Daoy (cell line): ENCODE measurements at places on chromosomes 7 and 10. TPM values are rescaled to one million over a fixed set of nuclear protein-coding genes. Genes with fewer than 3 reads are reported as not detected.

DNA sequence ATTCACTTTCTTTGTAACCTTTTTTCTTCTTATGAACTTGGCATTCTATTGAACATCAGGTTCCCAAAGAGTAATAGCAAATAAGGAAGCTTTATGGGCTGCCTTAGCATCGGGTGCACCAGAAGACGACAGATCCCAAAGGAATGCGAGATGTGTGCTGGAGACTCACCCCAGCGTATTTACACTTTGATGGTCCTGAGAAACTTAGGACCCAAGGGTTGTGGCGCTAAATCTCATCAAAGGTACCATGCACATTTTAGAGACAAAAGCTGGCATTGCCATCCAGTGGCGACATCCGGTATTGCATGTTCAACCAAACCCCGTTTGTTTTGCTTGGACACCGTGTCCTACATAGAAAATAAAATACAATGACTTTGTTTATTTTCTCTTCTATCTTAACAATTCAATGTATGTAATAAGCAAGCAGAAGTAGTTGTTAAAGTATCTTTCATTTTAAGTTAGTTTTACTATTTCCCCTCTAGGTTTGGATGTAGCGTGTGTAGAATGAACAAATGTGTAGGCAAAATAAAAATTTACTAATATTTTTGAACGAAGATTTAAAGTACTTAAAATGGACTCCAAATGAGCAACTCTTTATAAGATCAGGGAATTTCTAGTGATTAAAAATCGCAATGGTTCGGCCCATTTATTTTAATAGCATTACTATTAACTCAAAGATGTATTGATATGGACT, 1154.8 kb downstream of the GATA3 start:
- DNase-seq, result peak; percentile 60

DNA sequence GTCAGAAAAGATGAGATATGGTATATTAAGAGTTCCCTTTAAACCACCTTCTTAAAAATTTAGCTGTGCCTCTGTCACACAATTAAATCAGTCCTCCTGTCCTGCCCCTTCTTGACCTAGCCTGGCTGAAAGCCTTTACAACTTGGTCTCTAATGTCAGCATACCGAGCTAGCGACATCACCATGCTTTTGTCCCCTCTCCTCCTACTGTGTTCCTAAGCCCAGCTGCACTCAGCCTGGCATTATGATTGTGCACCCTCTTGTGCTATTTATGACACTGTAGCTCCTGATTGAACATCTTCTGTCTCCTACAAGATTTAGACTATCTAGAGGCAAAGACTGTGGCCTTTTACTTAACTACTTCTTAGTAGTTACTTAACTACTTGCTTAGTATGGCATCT, 29.2 kb downstream of the TDRD1 start:
- no peak for DNase-seq

GRCh38 chr7:7639847-7640220, 718 bp upstream of the UMAD1 start:
- peak; percentile 24 for DNase-seq

GRCh38 chr7:24891311-24891735, 88.7 kb downstream of the OSBPL3 start:
- no peak for DNase-seq

DNA sequence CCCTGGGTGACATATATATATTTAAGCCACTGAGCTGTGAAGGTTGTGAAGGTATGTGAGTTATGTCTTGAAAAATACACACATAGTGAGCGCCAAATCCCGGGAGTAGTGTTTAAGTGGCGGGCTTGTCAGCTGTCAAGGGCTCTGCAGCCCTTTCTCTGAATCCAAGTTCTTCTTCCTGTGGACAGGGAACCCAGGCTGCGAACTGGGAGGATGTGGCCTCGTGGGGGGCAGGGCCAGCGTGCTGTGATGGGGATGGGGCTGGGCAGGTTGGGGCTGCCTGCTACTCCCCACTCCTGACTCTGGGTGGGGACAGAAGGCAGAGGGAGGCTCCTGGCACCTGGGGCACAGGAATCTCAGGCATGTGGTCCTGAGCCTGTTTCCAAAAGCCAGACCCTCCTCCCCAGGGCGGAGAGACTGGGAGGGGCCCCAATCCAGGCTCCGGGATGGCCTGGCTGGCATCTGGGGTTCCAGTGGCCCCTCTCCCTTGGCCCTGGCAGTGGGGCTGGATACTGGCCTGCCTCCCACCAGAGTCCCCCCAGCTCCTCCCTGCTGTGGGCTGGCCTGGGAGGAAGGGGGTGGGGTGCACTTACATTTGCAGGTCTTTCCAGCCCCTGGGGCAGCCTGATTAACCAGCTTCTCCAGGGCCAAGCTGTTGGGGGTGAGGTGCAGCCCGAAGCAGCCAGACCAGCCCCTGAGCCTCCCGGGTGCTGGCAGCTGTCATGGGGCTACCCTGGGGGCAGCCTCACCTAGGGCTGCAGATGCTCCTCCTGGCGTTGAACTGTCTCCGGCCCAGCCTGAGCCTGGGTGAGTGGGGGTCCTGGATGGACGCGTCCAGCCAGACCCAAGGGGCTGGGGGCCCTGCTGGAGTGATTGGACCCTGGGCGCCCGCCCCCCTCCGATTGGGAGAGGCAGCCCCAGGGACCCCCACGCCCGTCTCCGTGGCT, at the start of gene UPK3B:
TSS of gene UPK3B (plus strand) at position 622 of the 947 bp plus-strand sequence. CDS start at position 723, 101 bp downstream.
- DNase-seq, result no peak

DNA sequence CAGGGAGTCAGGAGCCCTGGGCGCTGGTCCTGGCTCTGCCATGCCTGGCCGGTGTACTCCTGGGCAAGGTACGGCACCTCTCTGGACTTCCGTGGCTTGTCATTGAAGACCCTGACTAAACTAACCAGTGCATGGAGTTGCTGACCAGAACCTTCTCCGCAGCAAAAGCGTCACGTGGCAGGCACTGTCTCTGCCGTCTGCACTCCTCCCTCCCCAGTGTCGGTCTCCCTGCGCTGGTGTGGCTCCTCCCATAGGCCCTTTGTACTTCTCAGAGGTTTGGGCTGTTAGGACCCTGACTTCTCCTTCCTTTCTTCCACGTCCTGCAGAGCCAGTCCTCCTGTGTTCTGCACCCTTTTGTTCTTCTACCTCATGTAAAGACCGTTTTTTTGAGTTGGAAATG, 100.6 kb upstream of the CREB5 start:
- DNase-seq, result no peak

DNA sequence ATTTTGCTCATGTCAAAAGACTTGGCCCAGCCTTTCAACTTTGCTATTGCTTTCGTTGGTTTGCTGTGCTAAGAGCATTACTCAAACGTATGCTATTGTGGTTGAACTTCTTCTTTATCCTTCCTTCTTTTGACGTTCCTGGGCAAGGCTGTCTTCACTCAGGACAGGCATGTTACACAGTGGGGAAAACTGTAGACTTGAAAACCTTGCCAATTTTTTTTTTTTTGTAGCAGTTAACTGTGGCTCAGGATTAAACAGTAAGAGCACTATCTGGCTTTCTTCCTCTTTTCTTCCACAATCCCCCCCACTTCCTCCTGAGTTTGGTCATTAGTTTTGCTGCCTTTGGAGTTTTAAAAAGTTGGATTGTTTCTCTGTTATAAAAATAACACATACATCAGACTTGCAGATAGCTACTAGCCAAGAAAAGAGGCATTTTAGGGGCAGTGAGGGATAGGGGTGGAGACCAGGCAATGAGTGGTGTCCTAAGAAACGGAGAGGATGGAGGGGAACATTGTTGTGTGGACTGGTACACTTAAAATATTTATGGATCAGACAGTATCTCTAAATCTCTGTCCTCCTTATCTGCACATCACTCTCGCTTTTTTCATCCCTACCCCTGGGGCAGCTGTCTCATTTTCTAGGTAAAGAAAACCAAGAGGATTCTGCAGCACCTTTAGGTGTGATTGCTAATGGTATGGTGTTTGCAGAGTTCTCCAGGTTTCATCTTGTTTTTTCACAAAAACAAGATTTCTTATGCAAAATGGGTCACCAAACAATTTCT, 181.7 kb downstream of the LRMDA start:
- DNase-seq, result no peak

DNA sequence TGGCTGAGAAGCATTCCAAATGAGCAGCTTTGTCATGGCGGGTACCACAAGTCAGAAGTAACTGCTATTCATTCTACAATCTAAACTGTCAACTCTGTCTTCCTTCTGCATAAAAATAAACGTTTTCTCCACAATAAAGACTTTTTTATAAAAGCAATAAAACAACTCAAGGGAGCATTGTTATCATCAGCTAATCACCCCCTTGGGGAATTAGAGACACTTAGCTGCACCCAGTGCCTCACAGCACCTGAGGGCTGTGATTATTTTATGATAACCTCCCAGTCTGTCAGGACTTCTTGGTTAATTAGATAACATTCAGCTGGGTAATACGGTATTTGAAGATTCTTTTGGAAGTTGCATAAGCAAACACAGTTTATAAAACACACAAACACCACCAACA, 155.6 kb downstream of the PPP1R3A start:
- no peak for DNase-seq

DNA sequence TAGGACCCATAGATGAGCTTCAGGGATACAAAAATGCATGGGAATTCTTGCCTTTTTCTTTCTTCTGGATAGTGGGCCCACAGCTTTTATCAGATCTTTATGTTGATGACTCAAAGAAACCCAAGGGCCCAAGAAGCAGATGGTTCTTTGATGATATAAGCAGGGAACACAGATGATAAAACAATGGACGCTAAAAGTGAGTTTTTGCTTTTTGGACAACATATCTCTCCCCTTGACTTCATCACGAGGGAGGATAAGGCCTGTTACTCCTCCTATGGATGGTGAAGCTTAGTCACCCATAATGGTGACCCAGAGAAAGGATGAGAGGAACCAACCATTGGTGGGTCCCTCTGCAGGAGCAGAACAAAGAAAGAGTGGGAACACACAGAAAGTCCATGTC, 6.5 kb upstream of the OGA start:
- no peak for DNase-seq

DNA sequence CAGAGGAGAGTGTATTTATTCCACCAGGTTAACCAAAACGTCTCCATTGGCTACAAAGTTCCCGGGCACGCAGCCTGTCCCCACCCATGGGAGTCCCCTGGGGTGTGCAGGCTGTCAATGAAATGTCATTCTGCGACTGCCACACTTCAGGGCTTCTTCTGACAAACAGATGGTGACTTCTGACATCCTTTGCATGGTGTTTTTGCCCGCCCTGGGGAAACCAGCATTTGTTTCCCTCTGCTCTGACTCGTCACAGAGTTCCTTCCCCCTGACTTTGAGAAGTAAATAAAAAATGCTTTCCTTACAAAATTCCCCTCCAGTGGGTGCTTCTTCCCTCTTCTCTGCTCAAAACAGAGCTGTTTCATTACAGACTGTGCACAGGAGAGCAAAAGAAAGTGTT, 38.2 kb downstream of the TNS3 start:
- DNase-seq, result no peak

GRCh38 chr10:123252779-123253178, 98.6 kb downstream of the BUB3 start:
- DNase-seq, result no peak

- no peak for DNase-seq
These were observed 27.4 kb upstream of the FXYD4 start for GRCh38 chr10:43344051-43344450.

GRCh38 chr7:140062528-140063299, at the start of gene PARP12:
Gene PARP12 (minus strand): TSS chr7:140062951. CDS start chr7:140062847, 104 bp downstream.
- DNase-seq, result peak; percentile 92

DNA sequence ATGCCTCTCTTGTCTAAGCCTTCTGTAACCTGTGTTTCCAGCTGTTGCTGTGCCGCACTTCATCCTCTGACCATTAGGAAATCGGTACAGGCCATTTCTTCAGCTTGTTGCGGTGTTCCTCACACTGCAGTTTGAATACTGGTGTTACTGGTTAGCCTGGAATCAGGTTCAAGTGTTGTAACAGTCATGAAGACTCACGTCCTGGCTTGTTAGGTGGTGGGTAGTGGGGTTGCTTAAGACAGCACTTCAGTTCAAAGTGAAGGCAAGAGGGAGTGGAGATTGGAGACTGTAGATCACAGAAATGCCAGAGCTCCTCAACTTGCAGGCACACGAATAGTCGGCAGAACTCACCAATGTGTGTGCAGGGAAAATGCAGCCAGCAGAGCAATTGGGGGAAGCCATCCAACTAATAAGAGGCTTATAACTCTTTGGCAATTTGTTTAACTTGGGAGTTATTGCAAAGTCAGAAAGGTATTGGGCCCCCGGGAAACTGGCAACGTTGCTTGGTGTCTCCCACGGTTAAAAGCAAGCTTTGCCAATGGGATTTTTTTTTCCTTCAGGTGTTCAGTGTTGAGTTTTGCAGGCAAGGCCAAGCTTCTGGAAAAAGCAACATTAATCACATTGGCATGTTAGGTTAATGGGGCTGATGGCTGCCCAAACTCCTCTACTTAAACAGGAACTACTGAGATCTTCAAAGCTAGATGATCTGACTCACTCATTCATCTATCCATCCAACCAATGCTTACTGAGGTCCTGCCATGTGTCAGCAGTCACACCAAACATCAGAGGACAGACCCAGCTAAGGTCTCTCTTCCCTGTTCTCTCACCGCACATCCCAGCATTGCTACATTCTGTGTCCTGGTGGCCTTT, 380.9 kb downstream of the GATA3 start:
- DNase-seq, result no peak

GRCh38 chr7:18829858-18830285, 287.6 kb downstream of the TWIST1 start:
- DNase-seq, result no peak

DNA sequence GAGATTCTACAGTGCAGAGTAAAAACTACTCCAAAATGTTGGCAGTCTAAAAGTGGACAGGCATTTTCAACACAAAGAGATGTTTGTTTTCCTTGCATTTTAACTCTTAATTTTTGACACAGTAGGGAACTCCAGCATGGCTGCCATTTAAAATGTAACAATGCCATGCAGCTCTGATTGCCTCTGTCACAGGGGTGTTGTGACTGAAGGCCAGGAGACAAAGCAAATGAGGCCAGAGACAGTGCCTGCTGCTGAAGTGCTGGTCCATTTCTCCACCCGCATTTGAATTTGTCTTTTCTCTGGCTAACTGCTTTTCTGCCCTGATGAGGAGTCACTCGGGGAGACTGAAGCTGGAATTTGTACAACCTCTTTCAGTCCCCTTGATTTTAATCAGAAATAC, 710.6 kb upstream of the GALNT17 start:
- no peak for DNase-seq

DNA sequence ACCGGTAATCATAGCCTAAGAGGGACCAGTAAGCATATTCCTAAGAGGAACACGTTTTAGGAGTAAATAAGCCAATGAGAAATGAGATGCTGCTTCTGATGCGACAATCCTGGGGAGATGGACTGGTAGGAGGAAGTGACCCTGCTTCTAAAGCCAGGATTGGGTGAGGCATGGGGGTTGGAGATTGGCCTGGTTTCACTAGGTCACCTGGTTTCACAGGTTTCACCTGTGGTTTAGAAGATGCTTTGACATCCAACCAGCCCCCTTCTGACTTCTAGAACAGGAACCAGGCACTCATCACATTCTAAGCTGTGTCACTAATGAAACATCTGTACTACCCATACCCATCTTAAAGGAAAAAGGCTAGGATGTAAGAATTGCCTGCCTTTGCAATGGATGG, 53.0 kb upstream of the BAMBI start:
- no peak for DNase-seq

- peak; percentile 65 for DNase-seq
These were observed 2.8 kb upstream of the COL1A2 start for GRCh38 chr7:94391726-94392392.

Gene TMEM72
- total RNA-seq, result not detected in 2 replicates

Gene EGR2
- total RNA-seq, result 1.4 and 3.1 TPM in 2 replicates

Gene RPEL1
- total RNA-seq, result 0.06 TPM in 2 replicates

Gene ZFAND2A
- 51.4 and 57.3 TPM in 2 replicates for total RNA-seq

Gene SSC4D
- total RNA-seq, result 0.30 and 2.5 TPM in 2 replicates

Gene EPC1
- total RNA-seq, result 6.7 and 13.3 TPM in 2 replicates

Gene GPR15LG
- not detected in 2 replicates for total RNA-seq

Gene HOXA1
- 5.5 and 6.4 TPM in 2 replicates for total RNA-seq

Gene RARRES2
- 3.9 and 11.8 TPM in 2 replicates for total RNA-seq
